Hematopoietic multipotent progenitor cell (in vitro differentiated cells): ENCODE measurements at places on chromosomes 7 and 10.

GRCh38 chr10:50809596-50809995 lies 69.9 kb downstream of the ASAH2B start:
- DNase-seq = no peak

DNA sequence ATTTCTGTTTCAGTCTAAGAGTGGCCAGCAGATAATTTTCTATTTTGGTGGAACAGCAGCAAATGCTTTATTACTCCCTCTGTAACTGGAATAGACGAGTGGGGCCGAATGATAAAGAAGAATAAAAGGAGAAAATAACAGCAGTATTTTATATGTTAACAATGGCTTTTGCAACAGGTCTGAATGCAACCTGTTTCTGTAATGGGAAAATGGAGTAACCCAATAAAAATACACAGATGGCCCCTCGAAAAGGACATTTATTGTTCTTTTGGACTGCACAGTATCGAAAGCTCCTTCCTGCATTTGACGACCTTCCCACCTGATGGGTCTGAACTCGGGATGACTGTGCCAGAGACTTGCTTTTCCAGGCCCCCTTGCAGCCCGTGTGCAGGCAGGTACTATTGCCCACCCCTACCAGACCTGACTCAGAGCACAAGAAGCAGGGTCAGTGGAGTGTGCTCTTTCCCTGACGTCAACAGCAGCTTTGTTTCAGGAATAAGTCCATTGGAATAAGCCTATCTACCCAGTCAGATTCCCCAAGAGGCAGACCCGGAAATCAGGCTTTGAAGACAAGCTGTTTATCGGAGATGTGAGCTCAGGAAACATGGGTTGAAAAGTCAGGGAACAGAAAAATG lies 306.5 kb upstream of the NEBL start:
- no peak for DNase-seq

GRCh38 chr10:17109475-17110207 lies 20.0 kb downstream of the CUBN start:
- DNase-seq = no peak

DNA sequence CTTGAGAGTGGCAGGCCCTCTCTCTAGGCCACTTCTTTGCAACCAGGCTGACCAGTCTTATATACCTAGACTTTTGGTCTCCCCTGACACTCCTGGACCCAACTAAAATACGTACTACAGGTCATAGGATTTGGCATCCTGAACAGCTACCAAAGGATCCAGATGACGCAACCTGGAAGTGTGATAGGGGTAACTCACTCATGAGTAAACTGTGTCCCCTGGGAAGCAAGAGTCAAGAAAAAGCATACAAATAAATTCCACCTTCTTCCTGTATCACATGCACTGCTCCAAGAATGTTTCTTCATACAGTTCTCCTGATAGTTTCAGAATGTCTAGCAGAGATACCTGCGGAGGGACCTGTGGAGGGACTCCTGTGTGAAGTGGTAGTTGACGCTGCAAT lies 172.3 kb downstream of the MDFIC start:
- DNase-seq = no peak

- DNase-seq = no peak
These were observed 120.9 kb upstream of the KCTD7 start for GRCh38 chr7:66507764-66508296.

GRCh38 chr10:33099748-33100147 lies 141.7 kb upstream of the ITGB1 start:
- no peak for DNase-seq

DNA sequence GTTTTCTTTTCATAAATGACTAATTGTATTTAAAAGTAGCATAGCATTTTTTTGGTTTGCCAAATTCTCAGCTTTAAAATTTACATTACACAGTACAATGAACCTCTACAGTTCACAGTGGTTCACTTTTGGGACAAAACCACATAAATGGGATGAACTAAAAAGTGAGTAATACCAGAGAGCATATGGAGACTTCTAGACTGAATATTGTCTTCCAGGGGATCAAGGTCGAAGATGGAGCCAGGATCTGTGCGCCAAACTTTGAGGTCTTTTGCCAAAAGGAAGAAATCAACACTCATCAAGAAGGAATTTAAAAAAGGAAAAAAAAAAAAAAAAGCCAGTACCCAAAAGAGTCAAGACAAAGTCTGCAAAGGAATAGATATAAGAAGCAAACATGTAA lies 87.5 kb downstream of the NEBL start:
- DNase-seq = no peak

DNA sequence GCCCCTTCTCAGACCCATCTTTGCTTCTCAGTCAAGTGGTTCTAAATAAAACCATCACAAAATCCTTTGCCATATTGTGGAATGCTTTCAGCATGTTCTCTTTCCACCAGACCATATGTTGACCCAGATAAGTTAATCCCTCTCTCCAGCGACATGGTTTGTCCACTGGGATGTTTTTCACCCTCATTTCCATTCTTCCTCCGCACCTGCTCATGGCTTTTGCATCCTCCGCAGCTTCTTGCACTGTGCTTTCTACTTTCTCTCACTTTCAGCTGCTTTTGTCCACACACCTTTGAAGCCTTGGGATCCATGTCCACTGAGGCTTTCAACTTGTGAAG lies 52.3 kb upstream of the WAC start:
- DNase-seq = no peak

DNA sequence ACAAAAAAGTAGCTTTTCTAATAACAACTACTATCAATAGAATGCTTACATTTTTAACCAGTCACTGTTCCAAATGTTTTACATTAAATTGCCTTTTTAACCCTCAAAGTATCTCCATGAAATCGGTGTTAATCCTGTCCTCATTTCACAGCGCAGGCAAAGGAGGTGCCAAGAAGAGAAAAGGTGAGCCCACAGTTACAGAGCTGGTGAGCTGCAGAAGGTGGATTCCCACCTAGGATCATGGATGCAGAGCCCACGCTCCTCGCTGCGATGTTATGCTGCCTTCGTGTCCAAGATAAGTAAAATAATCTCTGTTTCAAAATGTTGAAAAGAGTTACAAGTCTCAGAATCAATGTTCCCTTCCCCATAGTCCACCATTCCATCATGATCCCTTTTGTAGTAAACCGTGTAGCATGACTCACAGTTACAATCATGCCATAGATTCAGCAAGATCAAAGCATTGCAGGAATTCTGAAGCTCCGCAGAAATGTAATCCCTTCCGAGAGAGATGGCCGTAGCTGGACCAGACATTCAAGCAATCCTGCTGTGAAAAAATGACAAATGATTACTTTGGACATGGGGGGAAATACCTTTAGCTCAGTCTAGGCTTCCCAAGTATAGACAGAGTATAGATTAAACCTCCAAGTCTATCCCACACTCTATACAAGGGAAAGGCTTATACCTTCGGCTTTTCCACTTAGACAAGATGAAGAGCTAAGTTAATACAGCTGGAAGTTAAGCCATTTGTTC lies 394.7 kb upstream of the AKR1E2 start:
- DNase-seq = no peak

- no peak for DNase-seq
These were observed 67.8 kb downstream of the TMEM26 start for GRCh38 chr10:61385231-61386001.
